ENCODE measurements at places on chromosomes 1 and 21.

DNA sequence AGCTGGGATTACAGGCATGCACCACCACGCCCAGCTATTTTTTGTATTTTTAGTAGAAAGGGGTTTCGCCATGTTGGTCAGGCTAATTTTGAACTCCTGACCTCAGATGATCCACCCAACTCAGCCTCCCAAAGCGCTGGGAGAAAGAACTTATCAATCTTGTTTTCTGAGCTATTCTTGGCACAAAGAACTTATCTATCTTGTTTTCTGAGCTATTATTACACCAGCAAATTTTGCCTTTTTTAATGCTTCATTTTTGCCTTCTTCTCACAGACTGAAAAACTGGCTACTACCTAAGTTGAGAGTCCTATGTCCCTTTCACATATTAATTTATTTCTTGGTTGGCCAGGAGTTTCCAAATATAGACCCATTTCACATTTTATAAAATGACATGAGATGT, 9.3 kb downstream of the SLC16A1 start:
- no peak for DNase-seq

DNA sequence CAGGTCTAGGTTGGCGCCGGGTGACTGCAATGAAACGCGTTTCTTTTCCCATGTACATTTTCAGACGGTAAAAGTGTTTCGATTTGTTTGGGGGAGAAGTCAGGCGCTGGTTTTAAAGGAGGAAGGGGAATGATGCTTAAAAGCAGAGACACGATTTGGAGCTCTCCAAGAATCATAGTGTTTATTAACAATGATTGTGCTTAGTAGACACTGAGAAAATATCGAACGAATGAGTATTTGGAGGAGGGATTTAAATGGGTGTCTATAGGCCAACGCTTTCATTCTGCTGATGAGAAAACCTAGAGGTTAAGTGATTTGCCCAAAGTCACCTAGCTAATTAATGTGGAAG, 36.9 kb upstream of the JAK1 start:
- DNase-seq: no peak

GRCh38 chr1:5220821-5221220, 566.4 kb downstream of the AJAP1 start:
- DNase-seq: no peak

- DNase-seq: no peak
These were observed 34.4 kb downstream of the TRIM67 start for GRCh38 chr1:231196307-231196706.

- no peak for DNase-seq
These were observed 23.6 kb downstream of the ATP2B4 start for GRCh38 chr1:203649999-203650836.

DNA sequence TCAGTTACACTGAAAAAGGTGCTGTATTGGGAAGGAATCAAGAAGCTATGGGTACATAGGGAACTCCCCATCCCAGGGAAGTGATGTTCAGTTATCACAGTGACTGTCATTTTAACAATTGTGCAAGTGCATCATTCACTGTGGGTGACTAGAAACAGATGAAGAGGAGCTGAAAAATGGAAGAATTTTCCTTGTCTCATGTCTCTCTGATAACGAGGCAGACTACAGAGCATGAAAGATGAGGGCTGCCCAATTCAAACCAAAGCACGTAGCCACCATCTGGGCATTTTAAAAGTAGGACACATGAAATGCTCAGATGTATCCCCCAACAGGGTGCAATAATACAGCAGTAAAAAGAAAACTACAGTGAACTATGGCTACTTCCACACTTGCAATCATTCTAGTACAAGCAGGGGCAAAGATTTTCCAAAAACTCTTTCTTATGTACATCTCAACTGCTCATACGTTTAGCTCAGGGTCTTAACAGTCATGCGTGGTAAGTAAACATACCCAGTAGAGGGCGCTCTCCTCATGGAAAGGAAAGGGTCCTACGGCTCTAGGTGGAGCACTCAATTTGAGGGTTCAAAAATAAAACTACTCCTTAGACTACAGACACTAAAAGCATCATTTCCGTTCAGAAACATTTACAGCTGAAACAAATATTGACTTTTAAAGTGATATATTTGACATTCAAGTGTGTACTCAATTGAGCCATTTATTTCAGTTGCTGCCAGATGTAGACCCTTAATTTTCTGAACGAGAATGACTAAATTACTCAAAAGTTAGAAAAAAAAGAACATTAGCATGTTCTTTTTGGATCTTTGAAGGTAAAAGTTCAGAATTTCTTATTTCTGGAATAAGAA, 143.2 kb downstream of the KCTD3 start:
- DNase-seq: no peak

GRCh38 chr1:44262816-44263567, 49.7 kb downstream of the DMAP1 start:
- DNase-seq: no peak

DNA sequence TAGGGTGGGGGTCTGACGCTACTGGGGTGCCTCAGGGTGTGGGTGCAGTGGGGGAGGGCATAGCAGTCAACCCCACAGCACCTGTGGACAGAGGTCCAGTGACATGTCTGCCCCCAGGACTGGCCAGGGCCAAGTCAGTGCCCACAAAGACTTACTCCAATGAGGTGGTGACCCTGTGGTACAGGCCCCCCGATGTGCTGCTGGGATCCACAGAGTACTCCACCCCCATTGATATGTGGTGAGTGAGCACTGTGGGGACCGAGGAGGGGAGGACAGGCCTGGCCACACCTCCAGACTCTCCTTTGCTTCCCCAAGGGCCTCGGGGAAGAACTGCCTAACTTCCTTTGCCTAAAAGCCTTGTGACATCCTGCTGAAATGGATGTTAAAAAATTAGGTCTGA, 23.5 kb downstream of the CDK18 start:
- DNase-seq: no peak

- no peak for DNase-seq
These were observed 17.7 kb downstream of the LURAP1 start for GRCh38 chr1:46220808-46221207.

DNA sequence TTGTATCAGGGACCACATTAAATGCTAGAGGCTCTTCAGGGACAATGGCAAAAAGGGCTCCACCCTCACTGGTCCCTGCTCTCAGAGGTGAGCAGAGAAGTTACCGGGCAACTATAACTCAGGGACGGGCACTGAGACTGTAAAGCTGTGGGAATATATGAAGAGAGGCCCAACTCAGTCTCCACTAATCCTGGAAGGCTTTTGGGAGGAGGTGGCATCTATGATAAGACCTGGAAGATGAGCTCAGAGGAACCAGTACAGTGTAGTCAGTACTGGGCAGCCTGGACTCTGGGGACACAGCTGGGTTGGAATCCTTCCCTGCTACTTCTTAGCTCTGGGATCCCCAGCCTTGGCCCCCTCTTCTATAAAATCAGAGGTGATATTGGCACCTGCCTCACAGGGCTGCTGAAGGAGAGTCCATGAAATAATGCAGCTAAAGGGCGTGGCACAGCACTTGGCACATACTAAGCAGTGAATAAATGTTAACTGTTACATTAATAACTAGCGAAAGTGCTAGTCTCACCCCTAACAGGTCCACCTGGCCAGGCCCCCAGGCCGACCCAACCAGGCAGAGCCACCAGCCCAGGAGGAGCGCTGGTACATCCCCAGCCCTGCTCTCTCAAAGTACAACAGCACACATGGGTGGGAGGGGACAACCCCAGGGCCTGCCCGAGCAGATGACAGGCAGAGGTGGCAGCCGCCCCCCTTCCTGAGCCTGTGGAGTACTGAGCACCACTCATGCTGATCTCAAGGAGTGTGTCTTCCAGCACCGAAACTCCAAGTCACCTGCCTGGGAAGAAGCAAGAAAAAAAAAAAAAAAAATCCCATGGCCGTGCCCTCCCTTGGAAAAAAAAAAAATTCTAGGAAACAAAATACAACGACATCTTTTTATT, 62.7 kb downstream of the CASZ1 start:
- no peak for DNase-seq

DNA sequence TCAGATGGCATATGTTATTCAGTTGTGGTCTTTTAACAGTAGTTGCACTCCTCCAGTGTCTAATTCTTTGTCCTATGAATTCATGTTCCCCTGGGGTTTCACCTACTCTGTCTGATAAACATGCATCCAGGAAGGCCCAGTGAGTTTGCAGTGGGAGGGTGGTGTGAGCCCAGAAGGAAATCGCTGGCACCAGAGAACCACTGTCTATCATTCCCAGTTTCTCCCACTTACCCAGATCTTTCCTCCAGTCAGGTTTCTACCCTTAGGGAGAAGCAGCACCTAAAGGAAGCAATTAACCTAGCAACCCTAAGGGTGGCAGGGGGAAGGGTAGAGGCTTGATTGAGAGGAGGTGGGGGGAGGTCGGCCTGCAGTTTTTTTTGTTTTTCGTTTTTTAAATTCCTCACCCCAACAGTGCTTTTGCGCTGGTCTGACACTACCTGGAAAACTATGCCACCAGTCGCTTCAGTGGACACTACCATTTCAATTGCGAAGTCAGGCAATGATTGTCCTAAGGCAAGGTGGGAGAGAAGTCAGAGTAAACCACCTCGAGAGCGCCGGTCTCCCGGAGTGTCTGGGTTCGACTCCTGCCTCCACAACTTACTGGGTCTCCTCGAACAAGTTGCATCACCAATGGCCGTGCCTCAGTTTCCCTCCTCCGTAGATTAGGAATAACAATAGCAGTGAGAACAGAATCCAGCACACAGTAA, 766 bp upstream of the SLC44A3 start:
- no peak for DNase-seq

DNA sequence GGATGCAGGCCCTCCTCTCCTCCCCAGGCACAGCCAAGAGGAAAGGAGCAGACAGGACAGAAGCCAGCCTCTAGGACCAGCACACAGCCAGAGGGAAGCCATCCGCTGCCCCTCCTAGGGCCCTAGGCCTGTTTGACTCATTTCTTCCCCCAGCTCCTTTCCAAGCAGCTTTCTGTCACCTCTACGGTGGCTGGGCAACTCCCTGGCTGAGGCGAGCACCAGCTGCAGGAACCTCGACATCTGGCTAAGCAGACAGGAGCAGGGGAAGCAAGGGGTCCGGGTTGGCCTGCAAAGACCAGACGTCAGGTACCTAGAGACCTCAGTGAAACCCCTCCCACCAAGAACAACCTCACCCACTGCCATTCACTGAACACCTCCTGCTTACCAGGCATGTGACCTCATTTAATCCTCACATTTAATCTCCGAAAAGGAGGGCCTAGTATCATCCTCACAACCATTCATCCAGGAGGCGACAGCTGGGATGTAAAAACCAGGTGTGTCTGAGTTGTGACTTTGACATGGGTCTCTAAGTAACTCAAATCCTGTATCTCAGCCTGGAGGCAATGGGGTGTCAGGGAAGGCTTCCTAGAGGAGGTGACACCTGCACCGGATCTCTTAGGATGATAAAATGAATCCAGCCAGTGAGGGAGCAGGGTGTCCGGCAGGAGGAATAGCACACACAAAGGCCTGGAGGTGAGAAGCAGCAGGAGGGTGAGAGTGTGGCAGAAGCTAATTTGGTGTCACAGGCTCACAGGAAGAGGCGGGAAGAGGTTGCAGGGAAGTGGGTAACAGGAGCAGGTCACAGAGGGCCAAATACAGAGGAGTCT, 5.9 kb downstream of the LRP8 start:
- DNase-seq: no peak

DNA sequence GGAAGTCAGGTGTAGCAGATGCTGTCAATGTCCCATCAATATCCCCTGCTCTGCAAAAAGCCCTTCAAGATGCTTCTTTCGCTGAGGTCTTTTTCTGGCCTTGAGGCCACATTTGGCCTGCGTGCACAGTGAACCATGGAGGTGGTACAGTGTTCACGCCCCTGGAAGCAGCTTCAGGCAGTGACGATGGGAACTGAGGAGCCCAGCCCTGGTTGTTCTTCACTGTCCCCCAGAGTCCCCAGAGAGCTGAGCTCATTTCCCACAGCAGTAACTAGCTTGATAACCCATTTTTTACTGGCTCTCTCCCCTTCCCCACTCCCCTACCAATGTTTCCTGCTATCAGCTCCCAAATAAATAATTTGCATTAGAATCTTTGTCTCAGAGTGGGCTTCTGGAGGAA, 76.5 kb downstream of the OLIG1 start:
- DNase-seq: no peak

DNA sequence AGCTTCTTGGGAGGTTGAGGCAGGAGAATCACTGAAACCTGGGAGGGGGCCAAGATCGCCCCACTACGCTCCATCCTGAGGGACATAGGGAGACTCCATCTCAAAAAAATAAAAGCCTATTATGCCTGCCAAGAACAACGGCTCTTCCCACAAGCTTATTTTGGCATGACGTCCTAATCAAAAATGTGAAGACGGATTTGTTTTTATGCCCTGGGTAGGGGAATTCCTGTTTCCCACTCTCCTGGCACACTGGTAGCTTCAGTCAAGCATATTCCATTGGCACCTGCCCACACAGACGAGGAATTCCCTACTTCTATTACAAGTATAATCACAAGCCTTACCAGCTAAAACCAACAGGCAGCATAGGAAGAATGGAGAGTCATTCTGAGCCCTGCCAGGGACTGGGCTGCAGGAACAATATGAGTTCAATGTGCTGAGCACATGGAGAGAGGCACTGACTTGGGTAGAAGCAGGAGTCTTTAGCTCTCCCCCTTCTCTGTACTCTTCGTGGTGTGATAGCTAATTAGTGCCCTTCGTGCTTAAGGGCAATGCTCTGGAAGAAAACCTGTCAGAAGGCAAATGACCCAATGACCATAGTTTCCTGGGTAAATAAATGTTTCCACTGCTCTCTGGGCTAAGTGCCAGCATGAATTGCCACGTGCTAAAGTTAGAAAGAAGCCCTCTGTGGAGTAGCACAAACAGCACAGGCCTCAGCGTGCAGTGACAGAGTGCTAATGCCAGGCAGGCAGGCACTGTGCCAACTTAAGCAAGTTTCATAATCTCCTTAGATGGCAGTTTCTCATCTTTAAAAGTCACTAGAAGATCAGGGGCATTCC, 16.8 kb downstream of the TNFSF4 start:
- DNase-seq: no peak

DNA sequence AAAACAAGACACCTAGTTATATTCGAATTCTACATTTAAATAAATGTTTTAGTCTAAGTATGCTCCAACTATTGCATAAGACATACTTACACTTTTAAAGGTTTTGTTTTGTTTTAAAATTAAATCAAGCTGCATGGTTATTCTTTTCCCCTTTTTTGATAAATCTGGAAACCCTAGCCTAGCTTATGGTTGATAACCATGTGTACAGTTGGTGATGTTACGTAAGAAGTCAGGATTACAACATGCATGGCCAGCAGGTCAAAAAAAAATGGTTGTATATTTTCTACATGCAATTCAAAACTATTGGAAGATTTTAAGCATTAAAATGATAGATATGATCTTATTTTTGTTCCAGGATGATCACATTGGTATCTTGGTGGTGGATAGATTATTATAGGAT, 1600.6 kb downstream of the PLA2G4A start:
- DNase-seq: no peak

- DNase-seq: no peak
These were observed 2.4 kb upstream of the FAM78B start for GRCh38 chr1:166169182-166169581.

- DNase-seq: no peak
These were observed at the start of gene GCSAML for GRCh38 chr1:247548769-247549182. Gene GCSAML, plus strand, starts transcription at chr1:247549134. Its CDS starts 58 bp downstream, at chr1:247549192.

- DNase-seq: no peak
These were observed 331.6 kb downstream of the SRGAP2C start for GRCh38 chr1:121516234-121516967.

All from cortex of kidney (tissue), 1 donor.